ENCODE measurements at places on chromosomes 12 and 14.

DNA sequence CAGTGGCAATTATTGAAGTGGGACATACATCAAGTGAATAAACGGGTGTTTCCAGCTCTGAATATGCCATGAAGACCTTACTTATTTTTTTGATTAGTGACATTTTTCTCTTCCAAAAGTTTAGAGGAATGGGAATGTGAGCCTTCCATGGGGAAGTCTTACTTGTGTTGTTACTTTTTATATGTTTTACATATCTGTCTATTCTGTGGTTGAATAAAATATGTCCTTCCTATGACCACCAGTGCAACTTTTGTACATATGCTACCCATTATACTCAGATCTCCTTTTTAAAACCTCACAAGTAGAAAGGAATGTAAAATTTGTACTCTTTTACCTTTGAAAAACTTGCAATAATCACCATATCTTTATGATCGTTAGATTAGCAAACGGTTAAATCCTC lies 132.7 kb downstream of the MSRB3 start:
- no peak for DNase-seq

GRCh38 chr12:21438643-21439042 lies 1.2 kb downstream of the PYROXD1 start:
- no peak for DNase-seq

DNA sequence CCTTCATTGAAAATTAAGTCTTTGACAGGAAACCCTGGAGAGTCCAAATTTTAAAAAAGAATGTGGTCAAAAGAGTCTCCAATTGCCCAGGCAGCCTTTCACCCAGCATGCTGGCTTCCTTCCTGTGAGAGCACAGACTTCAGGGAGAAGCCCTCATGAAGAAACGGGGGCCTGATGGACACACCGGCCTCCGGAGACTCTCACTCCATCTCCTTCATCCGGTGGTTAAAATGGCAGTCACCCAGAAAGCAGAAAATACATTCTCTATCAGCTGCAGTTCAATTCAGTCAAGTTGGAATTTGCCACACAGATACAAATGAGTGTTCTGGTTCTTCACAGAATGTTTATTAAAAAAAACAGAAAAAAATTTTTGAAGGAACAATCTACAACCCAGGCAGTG lies 56.5 kb downstream of the CPM start:
- no peak for DNase-seq

DNA sequence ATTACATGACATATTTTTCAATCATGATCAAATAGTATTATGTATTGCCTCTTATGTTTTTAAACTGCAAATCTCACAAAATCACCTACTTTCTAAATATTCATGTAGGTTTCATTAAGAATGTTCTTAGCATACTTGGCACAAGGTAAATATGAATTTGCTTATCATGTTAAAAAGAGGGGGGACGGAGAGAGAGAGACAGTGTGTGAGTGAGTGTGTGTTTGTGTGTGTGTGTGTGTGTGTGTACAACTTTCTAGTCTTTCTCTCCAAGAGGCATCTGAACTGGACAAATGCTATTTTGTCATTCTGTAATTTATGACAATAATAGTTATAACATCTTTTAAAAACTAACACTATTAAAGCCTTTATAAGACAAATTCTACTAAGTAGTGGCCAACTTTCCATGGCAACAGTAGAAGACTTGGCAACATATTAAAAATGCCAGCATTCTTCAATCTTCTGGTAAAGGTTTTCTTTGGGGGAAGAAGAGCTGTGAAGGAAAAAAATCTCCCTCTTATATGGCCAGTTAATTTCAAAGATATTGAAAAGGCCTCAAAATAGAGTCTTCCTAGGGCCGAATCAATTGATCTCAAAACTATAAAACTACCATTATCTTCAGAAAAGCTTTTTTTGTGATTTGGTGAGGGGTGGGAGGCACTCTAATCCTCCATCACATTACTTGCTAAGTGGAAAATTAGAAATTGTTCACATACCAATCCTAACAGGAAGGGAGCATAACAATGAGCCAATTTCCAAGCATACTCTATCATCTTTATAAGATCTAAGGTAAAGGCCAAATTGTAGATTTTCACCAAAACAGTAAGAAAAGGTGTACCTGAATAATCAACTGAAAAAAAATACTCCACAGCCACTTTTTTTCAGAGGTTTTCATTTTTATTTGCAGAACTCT lies 28.2 kb downstream of the CDK17 start:
- DNase-seq: no peak

DNA sequence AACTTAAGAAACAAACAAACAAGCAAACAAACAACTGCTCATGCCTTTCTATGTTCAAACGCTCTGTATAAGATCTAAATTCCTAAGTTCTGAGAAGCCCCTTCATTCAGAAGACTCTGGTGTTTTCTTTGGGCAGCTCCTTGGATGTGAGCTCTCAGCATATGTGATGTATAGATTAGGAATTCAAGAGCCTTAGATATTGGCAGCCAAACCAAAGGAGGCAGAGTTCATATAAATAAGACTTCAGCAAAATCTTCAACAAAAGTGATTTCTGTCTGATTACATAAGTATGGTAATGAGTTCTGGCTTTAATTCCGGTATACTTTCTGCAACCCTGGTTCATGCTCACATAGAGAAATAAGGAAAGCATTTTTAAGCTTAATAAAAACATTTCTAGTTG lies 145.6 kb downstream of the DYRK2 start:
- no peak for DNase-seq

- DNase-seq: no peak
Observed at GRCh38 chr12:123491056-123491455, 33.1 kb downstream of the SNRNP35 start.

- DNase-seq: no peak
Observed at GRCh38 chr12:1738446-1738845, 47.6 kb downstream of the ADIPOR2 start.

DNA sequence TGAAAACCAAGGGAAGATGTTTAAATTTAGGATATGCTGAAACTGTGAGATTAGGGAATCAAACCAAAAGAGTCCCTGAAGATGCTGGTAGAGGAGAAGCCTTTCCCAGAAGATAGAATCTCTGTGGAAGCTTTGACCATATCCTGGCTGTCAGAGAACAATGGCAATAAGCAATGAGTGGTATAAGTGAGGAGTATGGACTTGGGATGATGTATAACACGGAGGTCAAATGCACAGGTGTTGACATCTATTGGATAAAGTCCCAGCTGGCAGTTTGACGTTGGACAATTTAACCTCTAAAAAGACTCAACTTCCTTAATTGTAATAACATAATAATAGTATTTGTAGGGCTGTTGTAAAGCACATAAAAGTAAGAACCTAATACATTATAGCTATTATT lies 30.1 kb upstream of the CLEC14A start:
- no peak for DNase-seq

- DNase-seq: peak; percentile 76
Observed at GRCh38 chr12:47832263-47832933, 12.7 kb upstream of the HDAC7 start.

GRCh38 chr14:100769035-100769939 lies 42.6 kb downstream of the DLK1 start:
- DNase-seq: no peak

DNA sequence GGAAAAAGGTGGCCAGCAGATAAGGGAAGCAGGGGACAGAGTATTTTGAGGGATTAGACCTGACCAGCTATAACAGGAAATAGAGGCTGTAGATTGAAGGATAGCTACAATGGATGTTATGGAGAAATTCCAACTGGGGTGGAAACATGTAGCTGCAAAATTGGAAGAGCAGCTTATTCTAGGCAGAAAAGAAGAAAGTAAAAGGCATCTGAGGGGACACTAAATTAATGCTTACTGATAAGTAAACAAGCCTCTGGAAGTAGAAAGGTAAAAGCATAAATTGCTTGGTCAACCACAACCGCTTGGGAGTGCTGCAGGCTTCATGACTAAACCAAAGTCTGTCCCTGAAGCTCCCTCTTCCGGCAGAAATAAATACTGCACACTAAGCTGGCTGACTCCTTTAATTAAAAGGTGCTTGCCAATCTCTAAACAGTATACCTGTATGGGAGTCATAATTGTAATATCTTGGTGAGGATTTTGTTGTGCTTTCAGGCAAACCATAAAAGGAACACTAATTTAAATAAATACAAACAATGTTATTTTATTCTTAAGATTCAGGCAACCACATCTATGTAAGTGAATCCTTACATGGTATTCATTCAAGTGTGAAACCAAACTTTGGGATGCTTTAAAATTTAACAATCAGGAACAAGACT lies 7.7 kb downstream of the UBC start:
- DNase-seq: peak; percentile 87

GRCh38 chr14:52360831-52361230 lies 46.7 kb downstream of the PTGER2 start:
- DNase-seq: no peak

DNA sequence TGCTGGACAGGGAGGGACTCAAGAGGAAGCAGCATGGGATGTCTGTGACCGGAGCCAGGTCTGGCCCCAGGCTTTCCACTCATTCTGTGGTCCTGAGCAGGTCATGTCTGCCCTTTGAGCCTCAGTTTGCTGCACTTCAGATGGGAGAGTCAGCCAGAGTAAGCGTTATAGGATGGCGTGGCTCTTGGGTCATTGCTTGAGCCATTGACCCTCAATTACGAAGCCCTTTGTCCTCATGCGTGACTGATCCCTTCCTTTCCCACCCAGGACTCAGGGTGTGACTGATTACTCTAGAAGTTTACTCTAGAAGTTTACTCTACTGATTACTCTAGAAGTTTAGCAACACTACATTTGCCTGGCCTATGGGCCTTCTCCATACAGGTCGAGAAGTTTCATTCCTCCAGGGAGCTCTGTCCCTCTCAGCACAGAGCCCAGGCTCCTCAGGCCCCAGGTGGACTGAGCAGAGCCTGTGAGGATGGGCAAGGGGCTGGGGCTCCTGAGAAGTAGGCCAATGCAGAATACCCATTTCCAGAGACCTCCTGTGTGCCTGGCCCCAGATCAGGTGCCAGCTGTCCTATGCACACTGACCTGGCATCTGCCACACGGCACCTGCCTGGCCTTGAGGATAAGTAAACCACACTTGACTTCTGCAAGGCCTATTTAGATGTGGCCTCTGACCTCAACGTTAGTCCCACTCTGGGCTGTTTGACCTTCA lies 7.6 kb upstream of the IFI27 start:
- DNase-seq: no peak

GRCh38 chr14:92656306-92657081 lies 91.9 kb downstream of the LGMN start:
- DNase-seq: no peak

DNA sequence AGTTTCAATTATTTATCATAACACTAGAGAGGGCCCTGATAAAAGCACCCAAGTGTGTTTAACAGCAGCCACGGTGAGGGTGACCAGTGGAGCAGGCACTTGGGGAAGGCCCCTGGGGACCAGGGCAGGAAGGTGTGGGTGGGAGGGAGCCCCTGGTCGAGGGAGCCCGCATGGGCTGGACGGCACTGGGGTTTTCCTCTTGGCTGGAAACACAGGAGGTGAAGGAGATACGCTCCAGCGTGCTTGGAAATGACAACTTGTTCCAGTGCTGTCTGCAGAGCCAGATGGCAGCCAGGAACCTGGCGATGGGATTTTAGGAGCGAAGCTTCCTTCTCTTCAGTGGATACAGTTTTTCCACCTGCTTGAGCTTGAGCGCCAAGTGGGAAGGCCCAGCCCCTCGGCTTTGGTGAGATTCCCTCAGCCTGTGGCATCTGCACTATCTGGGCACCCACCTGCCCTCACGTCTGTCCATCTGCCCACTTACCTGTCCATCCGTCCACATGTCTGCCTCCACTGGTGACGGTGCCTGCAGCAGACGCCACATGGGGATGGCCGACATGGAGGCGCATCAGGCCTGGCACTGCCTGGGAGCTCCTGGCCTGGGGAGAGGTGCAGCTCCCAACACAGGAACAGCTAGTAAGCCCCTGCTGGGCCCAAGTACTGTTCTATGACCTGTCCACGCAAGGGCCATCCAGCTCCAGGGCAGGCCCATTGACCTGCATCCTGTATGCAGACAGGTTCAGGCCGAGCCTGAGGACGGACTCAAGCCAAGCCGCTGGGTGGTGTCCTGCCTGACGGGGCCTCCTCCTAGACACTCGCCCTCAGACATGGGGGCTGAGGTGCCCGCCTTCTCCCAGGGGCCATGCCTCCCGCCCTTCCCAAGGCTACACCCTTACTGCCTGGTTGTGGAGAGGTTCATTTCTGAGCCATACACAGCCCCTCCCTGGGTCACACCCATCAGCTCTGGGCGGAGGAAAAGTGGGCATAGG lies 192.2 kb upstream of the C14orf180 start:
- peak; percentile 16 for DNase-seq

GRCh38 chr14:67680941-67681340 lies 6.5 kb upstream of the VTI1B start:
- no peak for DNase-seq

GRCh38 chr14:92040431-92041051 lies 682 bp upstream of the TRIP11 start:
- no peak for DNase-seq

GRCh38 chr14:88614218-88614907 lies 51.5 kb downstream of the ZC3H14 start:
- no peak for DNase-seq

DNA sequence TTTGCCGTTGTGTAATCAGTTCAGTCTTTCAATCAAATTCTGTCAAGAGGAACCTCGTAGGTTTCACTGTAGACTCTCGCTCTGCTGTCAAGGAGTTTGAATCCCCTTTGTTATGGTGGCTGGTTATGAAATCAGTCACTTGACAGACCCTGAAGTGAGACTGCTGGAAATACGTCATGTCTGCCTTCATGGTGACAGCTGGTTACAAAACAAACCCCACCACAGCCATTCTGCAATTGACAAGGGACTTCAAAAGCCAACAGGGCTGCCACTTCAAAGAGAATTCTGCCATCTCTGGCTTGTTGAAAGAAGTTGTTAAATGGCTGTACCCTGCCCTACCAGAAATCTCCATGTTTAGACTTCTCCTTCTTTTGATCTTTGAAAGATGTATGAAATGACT lies 286.9 kb downstream of the ERC1 start:
- DNase-seq: no peak

DNA sequence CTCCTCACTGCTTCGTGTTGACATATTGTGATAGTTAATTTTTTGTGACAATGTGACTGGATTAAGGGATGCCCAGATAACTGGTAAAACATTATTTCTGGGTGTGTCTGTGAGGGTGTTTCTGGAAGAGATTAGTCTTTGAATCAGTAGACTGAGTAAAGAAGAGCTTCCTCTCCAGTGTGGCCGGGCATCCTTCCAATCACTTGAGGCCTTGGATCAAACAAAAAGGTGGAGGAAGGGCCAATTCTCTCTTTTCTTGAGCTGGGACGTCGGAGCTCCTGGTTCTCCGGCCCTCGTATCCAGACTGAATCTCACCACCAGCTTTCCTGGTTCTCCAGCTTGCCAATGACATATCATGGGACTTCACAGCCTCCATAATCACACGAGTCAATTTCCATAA lies 240.4 kb downstream of the CHST11 start:
- DNase-seq: no peak

DNA sequence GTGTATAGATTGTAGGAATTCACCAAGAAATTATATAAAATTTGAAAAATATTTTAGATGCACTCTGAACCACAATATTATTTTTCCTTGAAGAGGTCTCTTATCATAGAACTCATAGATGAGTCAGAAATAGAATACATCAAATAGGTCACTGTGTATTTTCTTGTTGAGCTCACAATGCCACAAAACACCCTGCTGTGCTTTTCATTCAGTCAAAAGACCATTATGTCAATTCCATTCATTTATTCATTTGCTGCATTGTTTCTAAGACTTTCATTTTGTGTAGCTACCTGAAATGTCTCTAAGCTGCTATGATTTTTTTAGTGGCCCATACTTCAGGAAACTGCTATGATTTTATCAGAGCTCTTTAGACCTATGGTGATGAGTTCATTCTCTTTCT lies 231.9 kb upstream of the AVPR1A start:
- no peak for DNase-seq
